ENCODE measurements at places on chromosomes 1 and 21.
A peak's percentile ranks its signal among the peaks of the same experiment; 100 is the strongest.

GRCh38 chr1:55463814-55464475, 248.8 kb upstream of the USP24 start:
- no peak for DNase-seq

GRCh38 chr1:113226148-113226547, 153.2 kb downstream of the LRIG2 start:
- DNase-seq, result no peak

- no peak for DNase-seq
Measured at GRCh38 chr1:157001304-157001703, 44.2 kb downstream of the ARHGEF11 start.

GRCh38 chr21:42316891-42317290, 1.7 kb upstream of the TFF3 start:
- DNase-seq, result no peak

DNA sequence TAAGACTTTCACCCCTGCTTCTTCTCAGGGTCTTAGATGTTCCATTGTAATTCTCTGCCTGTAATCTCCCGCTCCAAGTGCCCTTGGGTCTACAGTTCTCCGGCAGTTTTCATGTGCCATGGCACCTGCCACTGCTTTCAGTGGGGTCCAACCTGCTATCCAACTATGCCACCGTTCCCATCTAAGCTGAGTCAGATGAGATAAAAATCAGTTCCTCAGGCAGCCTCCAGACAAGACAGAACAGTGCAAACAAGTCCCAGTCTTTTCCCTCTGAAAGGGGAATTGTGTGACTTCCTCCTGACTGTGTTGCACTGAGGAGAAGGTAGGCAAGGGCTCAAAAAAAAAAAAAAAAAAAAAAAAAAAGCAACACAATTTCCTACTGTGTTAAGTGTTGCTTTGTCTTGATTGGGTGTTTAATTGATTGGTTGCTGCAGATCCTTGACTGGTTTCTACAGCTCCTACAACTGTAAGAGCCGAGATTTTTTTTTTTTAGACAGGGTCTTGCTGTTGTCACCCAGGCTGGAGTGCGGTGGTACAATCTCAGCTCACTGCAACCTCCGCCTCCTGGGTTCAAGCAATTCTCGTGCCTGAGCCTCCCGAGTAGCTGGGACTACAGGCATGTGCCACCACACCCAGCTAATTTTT, 50.7 kb downstream of the EBNA1BP2 start:
- no peak for DNase-seq

GRCh38 chr1:95370691-95371562, 136.9 kb downstream of the RWDD3 start:
- no peak for DNase-seq

DNA sequence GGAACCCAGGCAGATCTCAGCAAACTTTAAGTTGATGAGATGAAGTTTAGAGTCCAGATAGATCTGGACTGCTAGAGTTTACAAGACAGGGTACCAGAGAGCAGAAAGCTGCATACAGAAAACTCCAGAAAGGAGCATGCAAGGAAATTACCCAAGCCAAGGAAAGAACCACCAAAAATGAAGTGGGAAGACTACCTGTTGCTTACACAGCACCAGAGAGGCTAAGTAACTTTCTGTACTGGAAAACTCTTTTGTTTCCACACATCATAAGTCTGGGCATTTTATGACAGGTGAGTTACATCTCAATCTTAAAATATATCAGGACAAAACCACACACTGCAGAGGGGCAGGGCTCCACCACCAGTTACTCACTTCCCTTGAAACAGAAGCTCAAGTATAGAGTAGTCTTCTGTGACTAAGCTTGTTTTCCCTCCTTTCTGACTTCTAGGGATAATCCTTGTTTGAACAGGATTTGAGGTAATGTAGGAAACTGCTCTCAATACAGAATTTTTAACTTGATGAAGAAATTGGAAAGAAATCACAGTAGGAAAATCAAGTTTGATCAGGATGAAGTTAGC, 17.4 kb upstream of the GJA9 start:
- no peak for DNase-seq

DNA sequence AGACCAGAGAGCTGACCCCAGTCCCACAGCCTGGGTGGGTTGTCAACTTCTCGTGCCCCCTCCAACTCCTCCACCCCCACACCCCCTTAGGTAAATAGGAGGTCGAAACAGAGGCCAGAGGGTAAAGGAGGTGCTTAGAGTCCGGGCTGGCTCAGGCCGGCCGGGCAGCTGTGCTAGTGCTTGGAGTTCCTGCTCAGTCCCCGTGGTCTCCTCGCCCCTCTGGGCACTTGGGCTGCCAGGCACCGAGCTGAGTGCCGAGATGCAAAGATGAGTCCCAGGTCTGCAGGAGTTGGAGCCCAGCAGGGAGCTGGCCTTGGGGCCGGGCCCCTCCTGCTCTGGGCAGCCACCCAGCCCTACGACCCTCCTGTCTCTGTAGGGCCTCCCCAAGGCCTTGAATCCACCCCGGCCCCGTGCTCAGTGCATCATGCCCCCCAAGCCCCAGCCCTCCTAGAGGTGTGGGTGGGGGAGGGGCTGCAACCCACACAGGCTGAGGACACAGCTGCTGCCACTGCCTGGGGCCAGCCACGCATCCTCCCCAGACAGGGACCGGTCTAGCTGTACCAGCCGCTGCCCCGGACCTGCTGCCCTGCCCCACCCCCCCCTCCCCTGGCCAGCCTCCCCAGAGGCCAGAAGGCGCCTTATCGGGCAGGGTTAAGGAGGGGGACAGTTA, 1.9 kb downstream of the SMIM1 start:
- DNase-seq, result no peak

DNA sequence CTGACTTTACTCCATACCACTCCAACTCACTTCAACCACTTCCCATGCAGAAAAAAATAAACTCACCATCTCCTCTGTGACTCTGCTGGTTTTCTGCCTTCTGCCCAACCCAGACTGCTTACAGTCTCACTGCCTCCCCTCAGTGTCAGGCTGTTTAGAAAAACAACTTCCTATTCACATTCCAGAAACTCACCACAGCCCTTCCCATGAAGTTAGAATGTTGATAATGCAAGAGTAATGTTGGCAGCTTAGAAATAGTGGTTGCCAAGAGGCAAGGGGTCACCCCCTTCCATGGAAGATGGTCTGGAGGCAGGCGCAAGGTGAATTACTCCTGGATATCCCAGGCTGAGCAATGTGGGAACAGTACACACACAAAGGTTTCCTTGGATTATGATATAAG, at the start of gene SELP:
TSS of gene SELP (minus strand) at position 119 of the 400 bp plus-strand sequence. CDS start at position 69, 50 bp downstream.
- no peak for DNase-seq

GRCh38 chr1:21761052-21761451, 21.9 kb downstream of the USP48 start:
- DNase-seq, result no peak

DNA sequence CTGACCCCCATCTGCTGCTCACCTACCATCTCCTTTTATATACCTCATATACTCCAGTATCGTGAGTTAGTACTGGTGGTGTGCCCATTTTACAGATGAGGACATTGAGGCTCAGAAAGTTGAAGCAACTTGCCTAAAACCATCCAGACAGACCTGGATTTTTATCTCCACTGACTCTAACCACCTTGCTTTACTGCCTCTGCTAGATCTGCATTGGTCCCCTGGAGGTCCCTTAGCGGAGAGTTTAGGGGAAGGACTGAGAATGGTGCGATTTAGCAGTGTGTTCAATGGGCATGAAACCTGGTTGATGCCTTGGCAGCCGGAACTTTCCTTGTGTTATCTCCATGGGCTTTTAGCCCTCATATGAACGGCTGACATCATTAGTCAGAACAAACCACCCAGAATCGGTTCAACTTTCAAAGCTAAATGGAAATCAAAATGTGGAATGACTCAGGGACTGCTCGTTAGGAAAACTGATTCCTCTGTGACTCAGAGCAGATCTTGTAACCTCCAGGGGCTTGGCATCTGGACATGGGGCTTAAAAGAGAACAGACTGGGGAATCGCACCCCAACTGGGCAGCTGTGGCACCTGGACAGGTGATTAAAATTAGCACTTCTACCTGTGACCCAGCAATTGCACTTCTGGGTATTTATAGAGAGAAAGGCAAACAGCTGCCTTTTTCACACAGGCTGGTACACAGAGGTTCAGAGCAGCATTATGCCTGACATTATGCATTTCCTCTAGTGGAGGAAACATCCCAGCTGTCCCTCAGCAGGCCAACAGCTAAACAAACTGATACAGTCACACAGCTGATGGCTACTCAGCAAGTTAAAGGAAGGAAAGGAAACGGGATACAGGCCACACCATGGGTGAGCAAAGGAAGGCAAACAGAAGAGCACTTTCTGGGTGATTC, 25.3 kb downstream of the TMEM51 start:
- DNase-seq, result peak; percentile 49

- DNase-seq, result no peak
Measured at GRCh38 chr1:93749487-93749886, 67.8 kb upstream of the BCAR3 start.

- DNase-seq, result no peak
Measured at GRCh38 chr1:159214149-159214760, 9.6 kb downstream of the ACKR1 start.

- no peak for DNase-seq
Measured at GRCh38 chr1:244727871-244728474, 75.0 kb downstream of the DESI2 start.

DNA sequence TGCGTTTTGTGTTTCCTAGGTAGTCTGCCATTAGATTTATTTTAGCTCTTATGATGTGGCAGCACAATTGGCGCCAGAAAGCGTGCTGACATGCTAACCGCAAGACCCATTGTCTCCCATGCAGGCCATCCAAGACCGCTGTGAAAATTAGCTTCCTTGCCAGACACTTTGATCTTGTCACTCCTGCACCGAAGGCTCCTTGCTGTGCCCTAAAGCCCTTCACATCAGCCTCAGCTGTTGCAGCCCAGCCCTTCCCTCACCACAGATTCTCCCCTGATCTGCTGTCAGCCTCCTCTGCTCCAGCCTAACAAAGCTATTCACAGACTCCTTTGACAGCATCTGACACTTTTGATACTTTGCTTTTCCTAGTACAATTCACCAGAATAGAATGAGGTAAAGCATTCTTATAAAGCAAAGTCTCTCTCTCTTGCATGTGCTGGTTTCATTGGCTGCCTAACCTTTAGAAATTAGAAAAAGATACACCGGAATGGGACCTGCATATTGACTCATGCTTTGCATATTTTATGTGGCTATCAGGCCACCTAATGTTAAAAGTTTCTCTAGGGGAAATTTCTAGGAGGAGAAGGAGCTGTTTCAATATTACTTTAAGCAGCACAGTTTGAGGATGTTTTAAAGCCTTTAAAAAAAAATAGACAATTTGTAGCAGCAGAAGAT, 280.3 kb upstream of the FMN2 start:
- no peak for DNase-seq

GRCh38 chr1:225817611-225818061, 7.7 kb downstream of the EPHX1 start:
- no peak for DNase-seq

- DNase-seq, result no peak
Measured at GRCh38 chr1:46026531-46026930, 105.9 kb downstream of the PIK3R3 start.

- DNase-seq, result no peak
Measured at GRCh38 chr1:56934430-56935060, 31.3 kb downstream of the C8B start.

DNA sequence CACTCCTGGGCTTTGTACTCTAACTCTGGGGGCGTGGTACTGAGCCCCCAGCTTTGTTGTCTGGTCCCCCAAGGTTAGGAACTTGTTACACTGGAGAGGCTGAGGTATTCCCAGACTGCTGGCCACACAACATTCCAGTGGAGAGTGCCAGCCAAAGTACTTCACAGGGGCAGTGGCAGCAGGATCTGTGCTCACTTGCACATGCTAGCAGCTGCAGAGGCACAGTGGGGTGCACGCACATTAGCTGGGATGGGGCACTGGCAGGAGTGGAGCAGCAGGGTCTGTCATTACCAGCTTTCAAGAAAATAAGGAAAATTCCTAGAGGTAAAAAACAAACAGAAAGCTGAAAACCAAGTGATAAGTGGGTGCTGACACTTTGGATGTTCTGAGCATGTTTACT, 31.0 kb downstream of the ZNF691 start:
- no peak for DNase-seq

- DNase-seq, result no peak
Measured at GRCh38 chr1:102191723-102192122, 195.0 kb upstream of the OLFM3 start.

- no peak for DNase-seq
Measured at GRCh38 chr1:150582371-150582770, 3.0 kb upstream of the MCL1 start.

GRCh38 chr1:185450060-185450788, 133.2 kb upstream of the IVNS1ABP start:
- DNase-seq, result no peak

DNA sequence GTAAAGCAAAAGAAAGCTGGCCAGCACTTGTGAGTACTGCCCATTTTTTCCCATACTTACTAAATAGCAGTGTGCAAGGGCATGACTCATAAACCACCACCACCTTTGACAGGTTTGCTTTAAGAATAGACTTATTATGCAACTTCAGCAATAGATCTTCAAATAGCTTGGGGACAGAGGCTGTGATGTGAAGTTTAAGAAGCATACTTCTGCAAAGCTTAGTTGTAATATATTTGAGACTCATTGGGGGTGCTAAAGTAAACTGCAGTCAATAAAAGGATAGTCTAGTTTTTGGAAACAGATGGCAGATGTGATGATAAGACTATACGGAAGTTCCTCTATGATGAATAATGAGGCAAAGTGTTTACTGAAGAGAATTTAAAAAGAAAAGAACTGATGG, 210.0 kb downstream of the PLA2G4A start:
- peak; percentile 14 for DNase-seq

DNA sequence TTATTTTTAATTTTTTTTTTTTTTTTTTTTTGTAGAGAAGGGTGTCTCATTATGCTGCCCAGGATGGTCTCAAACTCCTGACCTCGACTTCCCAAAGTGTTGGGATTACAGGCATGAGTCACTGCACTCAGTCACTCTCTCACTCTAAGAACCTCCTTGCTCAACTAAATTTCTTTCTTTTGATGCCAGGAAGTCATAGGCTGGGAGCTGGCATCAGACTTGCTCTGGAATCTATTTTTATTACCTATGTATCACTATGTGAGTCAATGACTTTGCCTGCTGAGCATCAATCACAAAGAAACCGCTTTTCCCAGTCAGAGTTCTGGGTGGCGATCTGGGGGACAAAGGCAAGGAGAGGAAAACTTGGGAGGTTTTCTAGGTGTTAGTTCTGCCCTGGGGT, 35.5 kb upstream of the PARP1 start:
- no peak for DNase-seq

DNA sequence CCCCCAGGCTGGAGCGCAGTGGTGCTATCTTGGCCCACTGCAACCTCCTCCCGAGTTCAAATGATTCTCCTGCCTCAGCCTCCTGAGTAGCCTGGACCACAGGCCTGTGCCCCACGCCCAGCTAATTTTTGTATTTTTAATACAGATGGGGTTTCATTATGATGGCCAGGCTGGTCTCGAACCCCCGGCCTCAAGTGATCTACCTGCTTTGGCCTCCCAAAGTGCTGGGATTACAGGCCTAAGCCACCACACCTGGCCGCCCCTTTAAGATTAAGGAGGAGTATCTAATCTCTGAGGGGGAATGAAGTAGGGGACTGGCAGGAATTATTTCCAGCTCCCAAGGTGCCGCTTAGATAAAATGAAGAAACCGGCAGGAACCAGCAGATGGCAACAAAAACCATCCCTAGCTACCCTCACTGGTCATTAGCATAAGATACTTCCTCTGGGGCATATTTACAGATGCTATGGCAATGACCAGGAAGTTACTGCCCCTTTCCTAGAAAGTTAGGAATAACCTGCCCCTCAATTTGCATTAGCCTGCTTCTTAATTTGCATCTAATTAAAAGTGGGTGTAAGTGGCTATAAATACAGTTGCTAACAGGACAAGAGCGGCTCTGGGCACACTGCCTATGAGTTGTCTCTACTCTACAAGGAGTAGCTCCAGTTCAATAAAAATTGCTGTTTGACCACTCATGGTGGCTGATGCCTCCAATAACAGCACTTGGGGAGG, 7.1 kb upstream of the NSUN4 start:
- no peak for DNase-seq

GRCh38 chr1:99660496-99660895, 14.6 kb downstream of the PALMD start:
- DNase-seq, result no peak
